A549 treated with GW870086 at 1 μM for 4 hours (cell line): ENCODE measurements at places on chromosomes 3 and 15. TPM values are rescaled to one million over a fixed set of nuclear protein-coding genes. Genes with fewer than 3 reads are reported as not detected.

CNTN3 gene
- not detected in 5 replicates for total RNA-seq

SGO1 gene
- 13.6 to 18.3 TPM (median 15.5 TPM) in 5 replicates for total RNA-seq

GHRL gene
- total RNA-seq = not detected in 5 replicates

ARGFX gene
- total RNA-seq = not detected in 5 replicates

TMEM40 gene
- total RNA-seq = 0.17 to 0.90 TPM (median 0.41 TPM) in 5 replicates

FOXL2NB gene
- total RNA-seq = 0.69 to 1.4 TPM (median 1.2 TPM) in 5 replicates

CPN2 gene
- not detected in 5 replicates for total RNA-seq

COL6A6 gene
- total RNA-seq = not detected in 5 replicates

P3H2 gene
- total RNA-seq = 24.9 to 37.4 TPM (median 31.8 TPM) in 5 replicates

WDR73 gene
- total RNA-seq = 36.1 to 45.9 TPM (median 39.2 TPM) in 5 replicates
